ENCODE measurements at places on chromosomes 1 and 21.
A peak's percentile ranks its signal among the peaks of the same experiment; 100 is the strongest.

DNA sequence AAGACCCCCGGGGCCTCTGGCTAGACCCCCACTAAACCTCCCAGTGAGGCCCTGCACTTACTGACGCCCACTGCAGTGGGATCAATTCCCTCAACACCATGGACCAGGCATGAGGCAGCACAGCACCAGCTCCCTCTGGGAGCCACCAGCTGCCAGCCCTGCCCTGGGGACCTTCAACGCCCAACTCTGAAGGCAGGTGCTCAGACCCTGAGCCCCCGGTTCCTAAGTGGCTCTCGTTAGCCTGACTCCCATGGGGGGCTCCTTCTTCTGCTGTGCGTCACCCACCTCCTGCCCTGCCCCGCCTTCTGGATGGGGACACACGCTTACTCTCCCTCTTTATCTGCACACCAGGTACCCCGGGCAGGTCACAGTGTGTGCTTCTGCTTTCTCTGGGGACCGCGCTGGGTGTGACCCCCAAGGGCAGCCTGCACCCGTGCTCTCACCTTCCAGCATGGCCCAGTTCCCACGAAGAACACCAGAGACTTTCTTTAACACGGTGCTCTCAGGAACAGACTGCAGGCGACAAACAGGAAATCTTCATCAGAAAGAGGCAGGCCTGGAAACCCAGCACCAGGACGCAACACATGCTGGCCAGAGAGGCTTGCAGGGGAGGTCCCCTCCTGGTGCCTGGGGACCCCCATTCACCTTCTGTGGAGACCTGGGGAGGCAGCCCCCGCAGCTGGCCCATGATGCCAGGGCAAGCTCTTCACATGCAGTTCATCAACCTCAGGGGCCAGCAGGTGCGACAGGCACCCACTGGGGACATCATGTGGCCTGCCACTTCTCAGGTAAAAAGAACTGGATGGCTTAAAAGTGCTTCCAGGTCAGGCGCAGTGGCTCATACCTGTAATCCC, 27.3 kb downstream of the WDR4 start:
- DNase-seq = no peak

DNA sequence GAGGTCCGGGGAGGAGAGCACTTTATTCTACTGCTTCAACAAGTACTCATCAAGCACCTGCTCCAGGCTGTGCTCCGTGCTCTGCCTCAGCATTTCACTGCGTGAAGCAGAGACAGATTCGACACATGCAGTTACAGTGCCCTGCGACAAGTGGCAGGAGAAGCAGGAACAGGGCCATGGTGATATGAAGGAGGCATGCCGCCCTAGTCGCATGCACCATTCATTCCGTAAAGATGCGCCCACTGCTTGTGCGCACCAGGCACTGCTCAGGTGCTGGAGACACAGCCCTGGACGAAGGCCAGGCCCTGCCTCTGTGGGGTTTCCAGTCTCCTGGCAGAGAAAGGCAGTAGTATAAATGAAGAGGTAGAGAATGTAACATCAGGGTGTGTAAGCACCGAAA, 206.6 kb downstream of the HIVEP3 start:
- no peak for DNase-seq

- DNase-seq = no peak
Measured at GRCh38 chr21:16011719-16012118, 281.9 kb downstream of the USP25 start.

GRCh38 chr1:205664399-205665017, 15.8 kb downstream of the SLC45A3 start:
- no peak for DNase-seq

- no peak for DNase-seq
Measured at GRCh38 chr1:114328361-114328904, 174.8 kb upstream of the SYT6 start.

GRCh38 chr1:172727956-172728603, 69.2 kb downstream of the FASLG start:
- DNase-seq = no peak

DNA sequence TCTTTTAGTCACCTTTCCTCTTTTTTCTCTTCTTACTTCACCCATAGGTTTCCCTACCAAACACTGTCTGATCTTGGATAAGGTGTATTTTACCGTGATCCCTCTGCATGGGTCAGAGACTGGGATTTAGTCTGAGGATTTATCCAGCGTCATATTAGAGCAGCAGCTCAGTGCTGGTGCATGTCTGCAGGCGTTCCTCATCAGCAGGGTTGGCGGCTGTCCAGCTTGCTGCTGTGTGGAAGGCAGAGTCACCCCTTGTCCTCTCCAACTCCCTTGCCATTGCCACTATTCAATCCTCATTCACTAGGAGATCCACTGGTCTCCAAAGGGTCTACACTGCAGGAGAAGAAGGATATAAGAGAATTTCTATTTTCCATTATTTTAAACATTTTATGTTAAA, 7.3 kb upstream of the FAM78B start:
- no peak for DNase-seq

- DNase-seq = no peak
Measured at GRCh38 chr1:192588546-192588945, 13.0 kb downstream of the RGS1 start.

DNA sequence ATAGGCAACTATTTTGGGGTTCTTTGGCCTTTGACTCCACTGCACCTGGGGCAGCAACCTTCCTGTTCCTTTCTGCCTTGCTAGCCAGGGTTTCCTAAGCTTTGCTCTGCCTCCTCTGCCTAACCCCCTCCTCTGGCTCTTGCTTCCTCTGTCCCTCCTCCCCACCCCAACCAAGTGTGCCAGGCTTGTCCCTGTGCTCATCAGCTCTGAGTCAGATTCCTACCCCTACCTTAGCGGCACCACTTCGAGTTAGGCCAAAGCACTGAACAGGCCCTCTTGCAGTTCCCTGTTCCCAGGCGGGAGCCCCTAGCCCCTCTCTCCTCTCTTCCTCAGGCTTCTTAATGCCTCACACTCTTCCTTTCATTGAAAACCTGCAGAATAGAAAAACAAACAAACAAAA, 74.8 kb upstream of the HAO2 start:
- no peak for DNase-seq

DNA sequence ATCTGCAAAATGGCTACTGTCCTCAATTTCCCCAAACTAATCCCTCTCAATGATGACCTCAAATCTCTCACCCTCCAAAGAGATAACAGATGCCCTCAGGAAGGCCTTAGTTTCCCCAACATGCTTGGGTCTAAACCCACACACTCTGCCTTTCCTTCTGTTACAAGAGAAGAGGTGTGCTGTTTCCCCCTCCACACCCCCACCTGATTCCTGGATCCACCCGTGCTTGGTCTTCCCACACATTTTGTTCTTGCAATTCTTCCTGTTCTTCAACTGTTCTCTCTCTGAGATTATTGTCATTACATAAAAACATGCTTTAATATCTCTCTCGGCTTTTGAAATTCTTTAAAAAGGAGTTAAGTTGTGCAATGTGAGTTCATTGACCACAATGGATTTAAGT, 5.7 kb upstream of the CBR3 start:
- DNase-seq = no peak

DNA sequence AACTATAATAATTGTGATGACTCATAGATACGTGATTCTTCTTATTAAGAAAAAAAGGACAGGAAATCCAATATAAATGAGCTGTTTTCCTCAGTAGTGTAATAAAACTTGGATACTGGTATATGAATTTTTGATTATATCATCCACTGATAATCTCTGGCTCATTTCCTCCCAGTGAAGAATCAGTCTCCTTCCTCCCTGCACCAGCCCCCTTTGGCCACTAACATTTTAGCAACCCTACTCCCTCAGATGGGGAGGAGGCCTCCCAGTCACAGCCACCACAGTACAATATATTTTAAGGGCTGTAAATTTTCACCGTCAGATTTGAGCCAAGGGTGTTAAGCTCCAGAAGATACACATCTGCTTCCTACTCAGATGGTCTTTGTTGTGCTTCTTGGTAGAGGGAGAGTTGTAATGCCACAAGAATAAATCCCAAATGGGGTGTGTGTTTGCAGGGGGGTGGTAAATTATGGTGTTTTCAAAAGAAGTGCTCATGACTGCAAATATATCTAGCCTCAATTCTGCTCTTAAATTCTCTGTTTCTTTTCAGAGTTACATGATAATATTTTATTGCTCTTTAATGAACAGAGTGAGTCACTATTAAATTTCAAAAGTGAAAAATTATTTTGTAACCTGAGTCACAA, 153.5 kb downstream of the HLX start:
- DNase-seq = no peak

- DNase-seq = no peak
Measured at GRCh38 chr1:69172003-69173000, 395.4 kb upstream of the LRRC7 start.

DNA sequence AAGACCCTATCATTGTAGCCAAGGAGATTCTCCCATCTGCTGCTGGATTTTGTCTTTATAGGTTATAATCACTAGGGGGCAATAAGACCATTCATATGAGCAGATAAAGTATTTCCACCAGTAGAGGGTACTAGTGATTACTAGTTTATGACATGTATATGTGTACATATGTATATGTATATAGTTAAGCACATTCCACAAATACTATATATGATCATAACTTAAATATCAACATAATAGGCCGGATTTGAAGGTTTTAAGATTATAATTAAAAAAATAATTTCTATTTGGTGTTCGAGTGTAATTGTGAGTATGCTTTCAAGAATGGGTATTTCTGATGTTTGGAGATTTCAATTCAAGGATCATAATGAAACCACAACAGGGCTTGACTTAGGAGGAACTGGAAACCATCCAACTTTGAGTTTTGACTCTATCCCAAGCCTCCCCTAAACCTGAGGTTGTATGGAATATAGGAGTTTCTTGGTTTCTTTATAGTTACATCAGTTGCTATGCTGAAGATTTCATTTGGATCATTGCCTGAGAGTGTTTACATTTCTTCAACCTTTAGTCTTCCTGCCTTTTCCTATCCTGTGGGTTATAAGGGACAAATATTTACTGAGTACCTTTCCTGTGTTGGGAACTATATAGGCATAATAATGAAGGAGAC, 16.9 kb downstream of the TCEANC2 start:
- DNase-seq = no peak

DNA sequence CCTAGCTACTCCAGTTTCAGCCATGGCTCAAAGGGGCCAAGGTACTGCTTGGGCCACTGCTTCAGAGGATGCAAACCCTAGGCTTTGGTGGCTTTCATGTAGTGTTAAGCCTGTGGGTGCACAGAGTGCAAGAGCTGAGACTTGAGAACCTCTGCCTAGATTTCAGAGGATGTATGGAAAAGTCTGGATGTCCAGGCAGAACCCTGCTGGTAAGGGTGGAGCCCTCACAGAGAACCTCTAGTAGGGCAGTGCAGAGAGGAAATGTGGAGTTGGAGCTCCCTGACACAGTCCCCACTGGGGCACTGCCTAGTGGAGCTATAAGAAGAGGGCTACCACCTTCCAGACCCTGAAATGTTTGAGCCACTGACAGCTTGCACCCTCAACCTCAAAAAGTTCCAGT, 16.2 kb downstream of the RIIAD1 start:
- no peak for DNase-seq

DNA sequence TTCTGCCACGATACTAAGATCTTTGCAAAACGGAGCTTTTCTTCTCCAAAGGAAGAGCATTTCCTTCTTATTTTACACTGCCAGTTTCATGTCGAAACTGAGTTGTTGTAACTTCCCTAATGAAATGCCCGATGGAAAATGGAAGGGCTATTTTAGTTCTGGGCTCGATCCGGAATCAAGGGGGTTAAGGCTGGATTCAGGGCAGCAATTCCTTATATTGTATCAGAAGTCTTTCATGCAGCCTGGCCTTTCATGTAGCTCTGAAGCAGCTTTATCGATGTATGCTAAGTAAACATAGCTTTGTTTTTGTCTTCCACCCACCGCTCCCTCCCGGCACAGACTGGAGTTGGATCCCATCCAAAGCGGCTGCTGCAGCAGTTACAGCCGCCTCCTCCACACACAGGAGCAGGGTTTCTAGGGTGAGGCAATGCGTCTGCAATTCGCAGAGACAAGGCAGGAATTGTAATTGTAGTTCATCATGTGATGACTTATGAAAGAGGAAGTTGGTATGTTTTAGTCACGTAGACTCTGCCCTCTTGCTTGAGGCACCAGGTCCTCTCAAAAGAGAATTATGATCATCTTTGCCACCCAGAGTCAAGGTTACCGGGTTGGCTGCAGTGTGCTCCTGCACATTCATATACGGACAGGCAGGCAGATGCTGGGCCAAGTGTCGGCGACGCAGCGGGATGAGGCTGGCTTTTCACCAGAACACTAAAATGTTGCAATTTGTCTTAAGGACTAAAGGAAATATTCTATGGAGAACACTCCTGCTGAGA, 2.6 kb upstream of the IRF2BP2 start:
- peak; percentile 62 for DNase-seq

DNA sequence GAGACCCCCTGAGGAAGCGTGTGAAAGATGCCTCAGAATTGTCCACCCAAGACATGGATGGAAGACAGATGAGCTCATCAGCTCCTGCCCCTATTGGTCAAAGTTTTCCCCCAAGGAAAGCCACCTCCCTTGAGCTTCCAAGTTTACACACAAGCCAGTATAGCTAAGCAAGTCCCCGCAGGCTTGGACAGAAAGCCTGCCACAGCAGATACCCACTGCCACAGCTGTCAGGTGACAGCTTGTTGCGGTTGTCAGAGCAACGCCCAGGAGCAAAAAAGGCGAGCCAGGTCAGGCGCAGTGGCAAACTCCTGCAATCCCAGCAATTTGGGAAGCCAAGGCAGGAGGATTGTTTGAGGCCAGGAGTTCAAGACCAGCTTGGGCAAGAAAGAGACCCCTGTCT, 60.9 kb upstream of the IFNAR2 start:
- no peak for DNase-seq

GRCh38 chr1:160284220-160284781, 632 bp downstream of the PEX19 start:
- no peak for DNase-seq

DNA sequence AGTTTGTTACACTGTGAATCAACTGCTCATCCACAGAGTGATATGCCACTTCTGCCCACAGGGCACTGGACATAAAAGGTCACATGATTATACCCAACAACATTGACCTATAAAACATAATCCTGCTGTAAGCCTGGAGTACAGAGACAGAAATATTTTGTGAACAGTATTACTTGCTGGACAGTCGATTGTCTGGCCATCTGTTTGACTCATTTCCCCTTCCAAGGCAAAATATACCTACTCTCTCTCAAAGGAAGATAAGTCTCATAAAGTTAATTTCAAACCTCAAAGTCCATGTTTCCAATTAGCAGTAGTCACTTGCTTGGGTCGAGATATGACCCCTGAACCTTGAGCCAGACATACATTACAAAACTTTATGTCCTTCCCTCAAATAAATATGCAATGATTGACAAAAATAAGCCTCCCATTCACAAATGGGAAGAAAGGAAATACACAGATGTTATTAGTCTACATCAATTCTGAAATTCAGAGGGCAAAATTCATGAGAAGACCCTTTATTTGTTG, 39.3 kb upstream of the RGS18 start:
- DNase-seq = no peak

Measured in NCI-H187 treated with DMSO at 0.1 percent for 48 hours (cell line).